ENCODE measurements at places on chromosomes 4 and X. TPM values are rescaled to one million over a fixed set of nuclear protein-coding genes. Genes with fewer than 3 reads are reported as not detected.

GRCh38 chr4:109675181-109675580 lies 28.1 kb downstream of the CASP6 start:
- DNase-seq = no peak

DNA sequence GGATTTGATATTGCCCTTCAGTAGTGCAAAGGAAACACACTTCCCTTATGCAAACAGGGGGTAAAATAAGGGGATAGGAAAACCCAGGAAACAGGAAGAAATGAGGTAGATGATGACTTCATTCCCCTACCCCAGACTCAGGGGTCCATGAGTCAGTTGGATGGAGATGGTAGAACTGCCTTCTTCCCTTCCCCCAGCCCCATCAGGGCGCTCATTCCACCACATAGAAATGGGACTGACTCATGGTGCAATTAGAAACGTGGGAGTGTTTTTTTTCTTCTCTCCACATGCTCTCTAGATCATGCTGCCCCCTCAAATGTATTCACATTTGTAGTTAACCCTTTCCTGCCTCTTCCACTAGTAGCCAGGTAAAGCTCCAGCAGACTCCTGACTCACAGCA lies 23.1 kb upstream of the ARMCX2 start:
- DNase-seq = no peak

- no peak for DNase-seq
Observed at GRCh38 chrX:1384658-1385252, 7.2 kb downstream of the SLC25A6 start.

DNA sequence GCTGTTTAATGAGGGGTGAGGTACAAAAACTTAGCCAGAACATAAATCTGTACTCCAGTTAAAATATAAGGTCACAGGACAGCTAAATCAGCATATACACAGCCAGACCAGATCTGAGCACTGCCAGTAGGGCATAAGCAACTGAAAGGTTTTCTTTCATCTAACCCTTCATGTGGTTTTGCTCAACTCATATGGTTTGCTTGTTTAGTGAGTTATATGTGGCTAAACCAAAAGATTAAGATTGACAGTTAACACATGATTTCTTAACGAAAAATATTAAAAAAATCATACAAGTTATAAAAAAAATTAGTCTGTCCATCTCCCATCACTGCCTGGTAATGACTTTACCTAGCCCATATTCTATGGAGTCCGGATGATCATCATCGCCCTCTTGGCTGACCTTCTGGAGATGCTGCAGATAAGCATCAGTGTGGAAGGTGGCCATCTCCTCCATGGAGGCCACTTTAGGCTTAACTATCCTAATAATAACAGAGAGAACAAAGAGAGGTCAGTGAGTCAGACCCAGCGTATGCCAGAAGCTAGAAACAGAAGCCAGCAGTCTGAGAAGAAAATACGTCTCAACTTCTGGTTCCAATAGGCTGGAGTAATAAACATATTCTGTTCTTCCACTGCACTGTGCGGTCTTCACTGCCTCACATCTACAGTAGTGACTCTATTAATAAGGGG lies 4.1 kb downstream of the HDAC8 start:
- no peak for DNase-seq

- no peak for DNase-seq
Observed at GRCh38 chr4:146023334-146023967, 84.8 kb upstream of the ZNF827 start.

DNA sequence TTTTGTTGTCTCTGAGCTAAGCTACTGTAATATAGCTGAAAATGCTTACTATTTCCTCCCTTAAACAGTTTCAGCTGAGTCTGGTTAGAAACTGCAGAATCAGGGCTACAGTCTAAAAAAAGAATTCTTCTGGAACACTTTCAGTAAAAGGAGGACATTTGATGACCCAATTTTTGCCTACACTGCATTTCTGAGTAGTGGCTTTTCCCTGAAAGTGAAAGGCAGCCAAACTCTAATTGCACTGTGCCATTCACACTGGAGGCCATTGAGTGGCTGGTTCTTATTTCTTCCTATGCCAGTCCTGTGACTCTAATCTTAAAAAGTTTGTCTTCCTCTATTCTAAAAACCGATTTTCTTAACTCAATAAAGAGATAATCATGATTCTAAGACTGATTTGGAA lies 526.0 kb downstream of the CFAP47 start:
- DNase-seq = no peak

DNA sequence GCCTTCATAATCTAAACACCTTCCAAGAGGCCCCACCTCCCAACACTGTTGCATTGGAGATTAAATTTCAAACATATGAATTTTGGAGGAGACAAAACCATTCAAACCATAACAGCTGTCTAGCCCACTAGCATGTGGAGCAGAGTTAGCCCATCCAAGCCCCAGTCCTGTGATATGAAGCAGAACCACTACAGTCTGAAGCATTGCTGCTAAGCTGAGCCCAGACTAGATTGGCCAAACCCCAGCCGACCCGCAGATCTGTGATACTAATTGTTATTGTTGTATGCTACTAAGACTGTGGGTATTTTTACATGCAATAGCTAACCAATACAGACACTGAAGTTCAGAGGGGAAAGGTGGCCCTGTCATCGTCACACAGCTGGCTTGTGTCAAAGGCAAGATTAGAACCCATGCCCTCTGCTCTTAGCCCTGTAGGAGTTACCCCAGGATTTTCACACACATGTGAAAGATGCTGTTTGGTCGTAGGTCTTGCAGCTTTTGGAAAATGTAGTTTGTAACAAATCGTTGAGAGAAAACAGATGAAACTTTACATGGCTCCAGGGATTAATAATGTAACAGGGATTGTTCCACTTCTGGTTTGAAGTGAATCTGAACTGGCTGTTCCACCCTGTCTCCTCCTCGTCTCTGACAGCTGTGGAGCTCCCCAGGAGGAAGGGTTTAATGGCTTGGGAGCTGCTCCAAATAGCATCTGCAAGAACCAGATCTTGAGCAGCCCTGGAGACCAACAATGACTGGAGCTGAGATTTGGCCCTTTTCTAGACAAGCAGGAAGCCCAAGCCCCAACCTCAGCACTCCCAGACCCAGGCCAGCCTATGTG lies 517.5 kb downstream of the MID1IP1 start:
- no peak for DNase-seq

- no peak for DNase-seq
Observed at GRCh38 chr4:153541456-153542096, 75.4 kb downstream of the TMEM131L start.

- no peak for DNase-seq
Observed at GRCh38 chr4:155899891-155900290, 3.6 kb upstream of the TDO2 start.

DNA sequence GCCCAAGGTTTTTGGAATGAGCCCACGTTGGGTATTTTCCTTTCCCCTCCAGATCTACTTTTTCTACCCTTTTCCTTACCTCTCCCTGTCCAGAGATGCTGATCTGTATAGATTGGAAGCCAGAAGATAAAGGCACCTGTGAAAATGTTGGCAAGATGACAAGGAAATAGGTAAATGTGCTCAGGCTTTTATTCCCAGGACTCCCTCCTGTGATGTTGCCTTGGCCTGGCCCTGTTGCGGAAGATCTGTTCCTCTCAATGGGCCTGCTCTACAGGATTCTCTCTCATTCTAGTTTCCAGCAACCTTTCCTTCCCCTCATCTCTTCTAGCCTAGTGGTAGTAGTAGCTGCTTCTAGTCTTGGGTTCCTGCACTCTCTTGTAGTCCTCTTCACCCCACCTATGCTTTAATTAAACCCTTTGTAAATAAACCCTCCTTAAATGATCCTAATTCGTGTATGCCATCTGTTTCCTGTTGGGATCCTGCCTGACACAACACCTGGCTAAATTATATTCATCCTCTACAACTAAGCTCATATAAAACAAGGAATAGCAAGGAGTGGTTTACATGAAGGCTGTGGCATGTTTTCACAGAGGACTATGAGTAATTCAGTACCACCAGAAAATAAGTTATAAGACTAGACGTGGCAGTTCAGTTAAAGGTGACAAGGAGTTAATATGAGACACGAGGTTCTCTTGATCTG lies 95.7 kb upstream of the MAOA start:
- no peak for DNase-seq

DNA sequence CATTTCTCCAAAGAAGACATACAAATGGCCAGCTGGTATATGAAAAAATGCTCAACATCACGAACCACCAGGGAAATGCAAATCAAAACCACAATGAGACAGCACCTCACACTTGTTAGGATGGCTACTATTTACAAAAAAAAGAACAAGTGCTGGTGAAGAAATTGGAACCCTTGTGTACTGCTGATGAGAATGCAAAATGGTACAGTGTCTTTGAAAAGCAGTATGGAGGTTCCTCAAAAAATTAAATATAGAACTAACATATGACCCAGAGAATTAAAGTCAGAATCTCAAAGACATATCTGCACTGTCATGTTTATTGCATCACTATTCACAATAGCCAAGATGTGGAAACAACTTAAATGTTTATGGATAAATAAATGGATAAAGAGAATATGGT lies 20.9 kb downstream of the PAGE4 start:
- no peak for DNase-seq

DNA sequence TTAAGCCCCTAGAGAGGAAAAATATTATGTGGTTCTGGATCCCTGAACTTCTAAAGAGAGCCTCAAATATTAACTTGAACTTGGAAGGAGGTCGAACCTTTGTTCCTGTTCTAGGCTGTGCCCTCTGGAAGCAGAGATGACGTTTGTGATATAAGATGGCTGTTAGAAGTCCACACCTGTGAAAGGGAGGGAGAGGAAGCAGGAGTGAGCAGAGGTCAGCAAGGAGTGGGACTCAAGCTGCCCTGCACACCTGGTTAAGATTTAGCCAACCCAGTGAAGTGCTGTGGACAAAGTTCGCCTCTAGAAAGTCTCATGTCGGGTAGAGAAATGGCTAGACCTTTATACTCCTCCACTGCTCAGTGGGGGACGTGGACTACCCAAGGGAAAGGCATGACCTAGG lies 566.2 kb downstream of the MID1IP1 start:
- DNase-seq = no peak

- DNase-seq = no peak
Observed at GRCh38 chrX:56233682-56234081, 1.5 kb downstream of the KLF8 start.

- no peak for DNase-seq
Observed at GRCh38 chr4:52051213-52051614, at the start of gene SPATA18. TSS of gene SPATA18 (plus strand) at chr4:52051304. CDS start at chr4:52051705, 401 bp downstream.

- DNase-seq = no peak
Observed at GRCh38 chrX:30228526-30228925, 1.9 kb upstream of the MAGEB3 start.

DNA sequence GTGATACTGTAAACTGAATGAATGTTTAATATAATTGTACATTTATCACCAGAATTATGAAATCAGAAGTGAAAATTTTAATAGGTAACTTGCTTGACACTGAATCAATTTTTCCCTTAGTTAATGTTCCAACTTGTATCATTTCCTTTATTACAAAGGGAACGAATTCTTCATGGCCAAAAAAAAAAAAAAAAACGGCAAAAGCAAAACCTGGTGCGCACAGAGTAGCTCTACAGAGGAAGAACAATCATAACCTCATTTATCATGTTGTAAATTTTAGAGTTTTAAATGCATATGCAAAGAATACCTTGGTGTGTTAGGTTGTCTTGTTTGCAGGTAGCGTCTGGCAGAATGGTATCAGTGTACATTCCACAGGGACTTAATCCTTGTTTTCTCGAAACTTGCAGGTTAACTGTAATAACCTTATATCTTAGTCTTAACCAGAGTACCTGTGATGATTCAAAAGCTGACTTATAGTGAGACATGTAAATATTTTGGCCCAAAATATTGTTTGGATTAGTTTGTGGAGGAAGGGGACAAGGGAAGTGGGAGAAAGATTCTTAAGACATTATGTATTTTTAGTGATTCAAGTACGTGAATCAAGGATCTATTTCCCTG lies 70.0 kb downstream of the NPNT start:
- DNase-seq = no peak

DNA sequence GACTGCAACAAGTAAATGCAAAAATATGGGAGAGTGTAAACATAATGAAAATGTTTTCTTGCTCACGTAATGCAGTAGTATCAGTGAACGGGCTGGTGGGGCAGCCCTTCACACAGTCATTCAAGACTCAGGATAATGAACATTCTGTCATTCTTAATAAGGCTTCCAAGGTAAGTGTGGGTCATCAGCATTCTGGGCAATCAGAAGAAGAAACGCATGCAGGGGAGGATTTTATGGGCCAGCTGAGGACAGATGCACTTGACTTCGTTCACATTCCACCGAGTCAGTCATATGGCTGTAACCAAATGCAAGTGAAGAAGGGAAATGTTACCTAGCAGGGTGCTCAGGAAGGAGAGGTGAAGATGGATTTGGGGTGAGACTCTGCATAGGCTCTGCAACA lies 68.0 kb upstream of the MAP9 start:
- no peak for DNase-seq

- DNase-seq = no peak
Observed at GRCh38 chrX:155086961-155087735, 15.8 kb downstream of the BRCC3 start.

GRCh38 chrX:49176421-49177326 lies 5.0 kb downstream of the PLP2 start:
- no peak for DNase-seq

- DNase-seq = no peak
Observed at GRCh38 chrX:134806707-134807038, 148.4 kb upstream of the PLAC1 start.

DNA sequence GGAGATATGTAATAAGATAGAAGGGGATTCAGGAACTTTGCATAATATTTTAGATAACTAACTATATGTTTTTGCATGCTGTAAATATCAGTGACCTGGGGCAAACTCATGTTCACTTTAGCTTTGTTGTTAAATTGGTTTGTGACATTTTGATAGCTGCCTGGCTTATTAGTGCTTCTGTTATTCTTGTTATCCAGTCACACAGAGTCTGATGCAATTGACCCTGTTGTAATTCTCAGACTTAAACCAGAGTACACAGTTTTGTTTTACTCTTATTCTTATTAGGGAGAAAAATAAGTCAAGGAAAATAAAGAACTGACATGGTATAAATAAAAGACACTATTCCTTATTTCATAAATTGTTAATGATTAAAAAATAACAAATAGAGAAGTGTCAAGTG lies 516.7 kb upstream of the SLIT2 start:
- no peak for DNase-seq

GRCh38 chr4:85632981-85633380 lies 158.0 kb downstream of the ARHGAP24 start:
- no peak for DNase-seq

The GPR143 gene
- not detected for total RNA-seq

The DGAT2L6 gene
- total RNA-seq = not detected

The NEIL3 gene
- total RNA-seq = 0.90 TPM

The FAM114A1 gene
- total RNA-seq = 0.38 TPM

The TMPRSS11F gene
- not detected for total RNA-seq

The CT83 gene
- total RNA-seq = not detected

The DACH2 gene
- not detected for total RNA-seq

The WFS1 gene
- total RNA-seq = 6.2 TPM

The SORCS2 gene
- not detected for total RNA-seq

The SMIM31 gene
- not detected for total RNA-seq

The TLR3 gene
- total RNA-seq = 1.7 TPM

The CLIC2 gene
- total RNA-seq = 0.70 TPM

The BEX3 gene
- total RNA-seq = 41.5 TPM

The HOPX gene
- 10.1 TPM for total RNA-seq

The SUPT20HL2 gene
- not detected for total RNA-seq

The PPP2R2C gene
- total RNA-seq = not detected

The MAP7D2 gene
- 0.13 TPM for total RNA-seq

Data from T-cell (primary cell).